ENCODE measurements at places on chromosomes 13 and 19. TPM values are rescaled to one million over a fixed set of nuclear protein-coding genes. Genes with fewer than 3 reads are reported as not detected.

DNA sequence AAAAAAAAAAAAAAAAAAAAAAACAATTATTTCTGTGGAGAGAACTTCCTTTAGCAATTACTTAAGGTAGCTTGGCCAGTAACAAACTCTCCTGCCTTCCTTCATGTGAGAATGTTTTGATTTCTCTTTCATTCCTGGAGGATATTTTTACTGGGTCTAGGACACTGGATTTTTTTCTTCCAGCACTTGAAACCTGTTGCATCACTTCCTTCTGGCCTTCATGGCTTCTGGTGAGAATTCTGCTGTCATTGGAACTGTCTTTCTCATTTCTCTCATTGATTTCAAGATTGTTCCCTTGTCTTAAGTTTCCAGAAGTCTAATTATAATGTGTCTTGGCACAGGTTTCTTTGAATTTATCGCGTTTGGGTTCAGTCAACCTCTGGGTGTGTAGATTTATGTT lies 19.3 kb upstream of the RAB20 start:
- DNase-seq: no peak

DNA sequence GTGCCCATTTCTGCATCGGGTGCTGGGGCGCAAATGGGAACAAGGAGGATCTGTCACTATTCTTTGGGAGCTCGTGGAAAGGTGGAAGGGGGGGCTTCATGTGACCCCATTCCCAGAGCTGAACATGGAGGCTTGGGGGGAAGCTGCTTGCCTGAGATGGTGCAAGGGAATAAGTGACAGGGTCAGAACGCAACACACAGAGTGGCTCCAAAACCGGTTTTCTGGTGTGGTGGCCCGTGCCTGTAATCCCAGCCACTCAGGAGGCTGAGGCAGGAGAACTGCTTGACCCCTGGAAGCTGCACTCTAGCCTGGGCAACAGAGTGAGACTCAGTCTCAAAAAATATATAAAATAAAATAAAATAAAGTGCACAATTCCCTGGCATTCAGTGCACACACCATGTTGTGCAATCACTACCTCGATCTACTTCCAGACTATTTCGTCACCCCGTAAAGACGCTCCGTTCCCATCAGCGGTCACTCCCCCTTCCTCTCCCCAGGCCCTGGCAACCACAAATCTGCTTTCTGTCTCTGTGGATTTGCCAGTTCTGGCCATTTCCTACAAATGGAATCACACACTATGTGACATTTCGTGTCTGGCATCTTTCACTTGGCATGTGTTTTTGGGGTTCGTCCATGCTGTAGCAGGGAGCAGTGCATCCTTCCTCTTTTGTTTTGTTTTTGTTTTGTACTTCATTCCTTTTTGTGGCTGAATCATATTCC lies 18.2 kb upstream of the COMP start:
- DNase-seq: peak; percentile 83

- no peak for DNase-seq
Measured at GRCh38 chr13:71320452-71320851, 546.6 kb downstream of the DACH1 start.

- no peak for DNase-seq
Measured at GRCh38 chr13:112874751-112875300, 94.2 kb upstream of the MCF2L start.

DNA sequence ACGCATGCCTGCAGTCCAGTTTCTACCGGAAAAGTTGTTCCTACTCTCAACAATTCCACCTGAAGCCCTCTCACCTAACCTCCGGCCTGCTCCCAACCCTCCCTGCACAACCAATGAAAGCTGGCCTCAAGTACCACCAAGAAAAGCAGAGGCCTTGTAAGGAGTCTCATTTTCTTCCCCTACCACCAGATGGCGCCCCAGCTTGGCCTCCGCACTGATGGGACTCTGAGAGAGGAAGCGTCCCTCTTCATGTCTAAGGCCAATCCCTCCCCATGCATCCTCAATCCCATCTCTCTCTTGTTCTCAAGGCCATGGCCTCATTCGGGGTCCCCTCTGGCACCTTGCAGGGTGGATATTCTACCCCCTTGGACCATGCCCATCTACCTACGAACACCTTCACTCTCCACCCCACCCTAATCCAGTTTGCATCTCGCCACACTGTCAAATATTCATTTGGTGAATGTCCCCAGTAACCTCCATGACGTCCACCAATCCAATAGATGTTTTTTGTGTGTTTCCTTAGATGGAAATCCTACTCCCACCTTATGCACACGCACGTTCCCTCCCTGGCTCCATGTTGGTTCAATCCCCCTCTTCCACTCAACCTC lies 412.8 kb downstream of the ZNF536 start:
- DNase-seq: peak; percentile 14

DNA sequence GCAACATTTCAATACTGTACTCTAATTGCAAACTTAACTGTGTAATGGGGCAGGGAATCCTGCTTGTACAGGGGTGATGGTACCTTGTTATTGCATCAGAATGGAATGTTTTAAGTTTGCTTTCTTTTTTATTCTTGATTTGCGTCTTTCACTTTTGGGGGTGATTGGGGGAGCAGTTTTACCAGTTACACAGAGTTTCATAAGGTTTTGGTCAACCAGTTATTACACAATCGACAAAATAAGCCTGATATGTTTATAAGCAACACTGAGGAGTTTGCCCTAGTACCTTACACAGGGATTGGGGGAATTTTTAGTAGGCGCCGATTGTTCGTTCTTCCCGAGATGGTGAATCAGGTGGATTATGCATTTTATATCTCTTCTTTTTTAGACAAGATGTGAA lies 2.7 kb downstream of the KLF5 start:
- DNase-seq: no peak

DNA sequence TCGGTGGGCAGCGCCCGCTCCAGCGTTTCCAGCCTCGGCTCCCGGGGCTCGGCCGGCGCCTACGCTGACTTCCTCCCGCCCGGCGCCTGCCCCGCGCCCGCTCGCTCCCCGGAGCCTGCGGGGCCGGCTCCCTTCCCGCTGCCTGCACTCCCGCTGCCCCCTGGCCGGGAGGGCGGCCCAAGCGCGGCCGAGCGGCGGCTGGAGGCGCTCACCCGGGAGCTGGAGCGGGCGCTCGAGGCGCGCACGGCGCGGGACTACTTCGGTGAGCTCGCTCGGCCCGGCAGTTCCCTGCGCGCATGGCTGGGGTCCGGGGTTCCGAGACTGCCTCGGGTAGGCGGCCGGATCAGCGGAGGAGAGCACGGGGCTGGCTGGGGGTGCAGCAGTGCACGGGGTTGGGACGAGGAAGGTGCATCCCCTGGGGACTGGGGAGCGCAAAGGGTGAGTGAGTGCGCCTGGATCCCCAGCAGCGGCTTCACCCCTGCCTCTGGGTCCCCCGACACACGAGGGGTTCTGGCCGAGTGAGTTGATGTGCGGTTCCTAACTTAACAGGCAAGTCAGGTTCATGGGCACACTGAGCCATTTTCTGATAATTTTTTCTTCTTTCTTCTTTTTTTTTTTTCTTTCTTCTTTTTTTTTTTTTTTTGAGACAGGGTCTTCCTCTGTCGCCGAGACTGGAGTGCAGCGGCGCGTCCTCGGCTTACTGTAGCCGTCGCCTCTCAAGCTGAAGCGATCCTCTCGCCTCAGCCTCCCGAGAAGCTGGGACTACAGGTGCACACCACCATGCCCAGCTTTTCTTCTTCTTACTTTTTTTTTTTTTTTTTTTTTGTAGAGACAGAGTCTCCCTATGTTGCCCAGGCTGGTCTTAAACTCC lies 1.1 kb downstream of the WTIP start:
- DNase-seq: peak; percentile 10

DNA sequence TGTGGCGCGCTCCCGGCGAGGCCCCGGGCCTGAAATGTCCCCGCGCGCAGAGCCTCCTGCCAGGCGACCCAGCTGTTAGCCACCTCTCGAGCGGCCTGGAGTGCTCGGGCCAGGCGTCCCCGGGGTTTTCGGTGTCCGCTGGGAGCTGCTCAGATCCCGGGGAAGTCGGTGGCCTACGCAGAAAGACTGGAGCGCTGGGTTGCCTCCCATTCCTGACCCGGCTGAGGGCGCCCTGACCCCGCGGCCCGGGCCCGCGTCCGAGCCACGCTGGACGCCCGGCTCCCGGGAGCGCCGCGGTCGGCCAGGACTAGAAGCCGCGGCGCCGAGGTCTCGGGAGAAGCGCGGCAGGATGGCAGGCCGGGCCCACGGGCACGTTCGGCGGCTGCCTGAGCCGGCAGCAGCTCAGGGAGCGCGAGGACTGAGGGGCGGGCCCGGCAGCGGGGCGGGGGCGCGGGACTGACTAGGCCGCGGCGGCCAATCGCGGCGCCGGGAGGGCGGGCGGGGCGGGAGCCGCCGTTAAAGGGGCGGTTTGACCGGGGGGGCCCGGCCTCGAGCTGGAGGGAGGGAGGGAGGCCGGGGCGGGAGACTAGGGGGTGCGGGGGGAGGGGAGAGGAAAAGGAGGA lies 1.3 kb upstream of the ZIC2 start:
- peak; percentile 31 for DNase-seq

GRCh38 chr13:33245505-33246158 lies 39.9 kb downstream of the STARD13 start:
- DNase-seq: no peak

DNA sequence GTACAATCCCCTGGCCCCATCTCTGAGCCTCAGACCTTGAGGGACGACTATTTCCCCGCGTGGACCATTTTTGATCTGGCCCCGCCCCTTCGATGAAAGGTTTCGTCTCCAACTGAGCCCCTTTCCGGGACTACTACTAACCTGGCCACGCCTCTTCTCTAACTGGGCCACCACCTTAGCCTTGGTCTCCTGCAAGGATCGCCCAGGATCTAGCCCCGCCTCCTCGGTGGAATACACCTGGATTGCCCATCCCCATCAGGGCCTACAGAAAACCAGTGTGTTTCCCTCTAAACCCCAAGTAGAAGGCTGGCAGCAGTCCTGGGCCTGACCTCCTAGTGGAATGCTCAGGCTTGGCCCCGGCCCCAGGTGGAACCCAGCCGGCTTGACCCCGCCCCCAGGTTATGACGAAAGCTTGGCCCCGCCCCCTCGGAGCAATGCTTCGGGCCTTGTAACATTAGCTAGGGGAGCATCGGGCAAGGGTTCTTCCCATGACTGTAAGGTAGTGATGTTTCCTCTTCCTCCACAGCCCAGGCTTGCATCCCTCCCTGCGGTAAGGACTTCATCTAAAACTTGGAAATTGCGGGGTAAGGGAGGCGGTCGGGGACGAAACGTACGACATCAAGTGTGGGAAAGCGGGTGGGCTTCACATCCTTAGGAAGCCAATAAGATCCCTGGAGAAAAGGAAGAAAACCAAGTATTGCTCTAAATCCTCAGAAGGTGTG lies 9.1 kb downstream of the SPACA6 start:
- DNase-seq: peak; percentile 54

DNA sequence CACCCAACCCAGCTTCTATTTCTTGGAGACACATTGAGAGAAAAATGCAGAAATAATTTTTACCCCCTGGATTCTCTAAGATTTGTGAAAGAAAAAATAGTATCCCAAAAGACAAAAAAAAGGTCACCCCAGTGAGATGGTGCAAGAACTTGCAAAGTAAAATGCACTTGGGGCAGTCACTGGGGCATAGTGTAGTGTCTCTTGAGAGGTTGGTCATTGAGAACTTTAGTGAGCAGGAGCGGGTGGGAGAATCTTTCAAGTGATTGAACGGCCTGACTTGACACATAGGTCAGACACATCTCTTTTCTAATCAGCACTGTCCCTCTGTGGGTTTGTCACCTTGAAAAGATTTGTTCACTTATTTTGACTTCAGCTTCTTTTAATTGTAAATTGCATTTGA lies 2.4 kb downstream of the ZNF85 start:
- DNase-seq: no peak

- no peak for DNase-seq
Measured at GRCh38 chr13:113142876-113143275, 15.6 kb upstream of the PROZ start.

TRPC4 gene
- total RNA-seq: not detected

ZNF729 gene
- not detected for total RNA-seq

KLK13 gene
- total RNA-seq: not detected

C1QTNF9 gene
- total RNA-seq: 1.8 TPM

VSIG10L gene
- 0.22 TPM for total RNA-seq
